ENCODE measurements at places on chromosomes 3 and 15.

- no peak for DNase-seq
Observed at GRCh38 chr3:27451251-27451650, 32.9 kb downstream of the SLC4A7 start.

DNA sequence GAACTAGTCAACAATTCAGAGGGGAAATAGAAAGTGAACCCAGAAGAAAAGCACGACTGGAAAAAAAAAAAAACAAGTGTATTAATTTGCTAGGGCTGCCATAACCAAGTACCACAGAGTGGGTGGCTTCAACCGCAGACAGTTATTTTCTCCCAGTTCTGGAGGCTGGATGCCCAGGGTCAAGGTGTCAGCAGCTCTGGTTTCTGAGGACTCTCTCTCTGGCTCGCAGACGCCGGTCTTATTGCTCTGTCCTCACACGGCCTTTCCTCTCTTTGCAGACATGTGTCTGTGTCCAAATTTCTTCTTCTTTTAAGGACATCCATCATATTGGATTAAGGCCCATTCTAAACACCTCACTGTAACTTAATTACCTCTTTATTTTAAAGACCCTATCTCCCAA, 291.8 kb downstream of the XXYLT1 start:
- DNase-seq, result no peak

DNA sequence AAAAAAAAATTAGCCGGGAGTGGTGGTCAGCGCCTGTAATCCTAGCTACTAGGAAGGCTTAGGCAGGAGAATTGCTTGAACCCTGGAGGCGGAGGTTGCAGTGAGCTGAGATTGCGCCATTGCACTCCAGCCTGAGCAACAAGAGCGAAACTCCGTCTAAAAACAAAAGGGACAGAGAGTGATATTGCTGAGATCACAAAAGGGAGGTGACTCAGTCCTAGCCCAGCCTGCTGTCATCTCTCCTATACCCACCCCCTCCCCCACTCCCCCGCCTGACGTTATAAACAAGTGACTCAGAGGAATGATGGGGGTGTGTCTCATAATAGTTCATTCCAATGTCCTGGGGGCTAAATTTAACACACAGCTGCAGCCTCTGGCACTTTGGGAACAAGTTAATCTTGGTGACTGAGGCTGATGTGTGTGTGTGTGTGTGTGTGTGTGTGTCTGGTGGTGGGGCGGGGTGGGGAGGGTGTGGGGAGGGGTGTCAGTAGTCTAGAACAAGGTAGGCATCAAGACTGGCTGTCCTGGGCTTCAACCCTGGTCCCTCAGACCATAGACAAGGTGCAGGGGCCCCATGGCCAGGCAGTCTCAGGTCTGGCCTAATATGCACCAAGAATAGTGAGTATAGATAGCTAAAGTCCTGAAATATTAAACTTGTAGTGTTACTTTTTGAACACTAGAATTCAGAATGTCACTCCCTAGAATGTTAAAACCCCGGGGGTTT, 1.3 kb upstream of the KLHL40 start:
- DNase-seq, result no peak

- no peak for DNase-seq
Observed at GRCh38 chr15:51874751-51875644, 45.5 kb downstream of the TMOD3 start.

GRCh38 chr3:14386254-14386653, 16.2 kb upstream of the SLC6A6 start:
- no peak for DNase-seq

DNA sequence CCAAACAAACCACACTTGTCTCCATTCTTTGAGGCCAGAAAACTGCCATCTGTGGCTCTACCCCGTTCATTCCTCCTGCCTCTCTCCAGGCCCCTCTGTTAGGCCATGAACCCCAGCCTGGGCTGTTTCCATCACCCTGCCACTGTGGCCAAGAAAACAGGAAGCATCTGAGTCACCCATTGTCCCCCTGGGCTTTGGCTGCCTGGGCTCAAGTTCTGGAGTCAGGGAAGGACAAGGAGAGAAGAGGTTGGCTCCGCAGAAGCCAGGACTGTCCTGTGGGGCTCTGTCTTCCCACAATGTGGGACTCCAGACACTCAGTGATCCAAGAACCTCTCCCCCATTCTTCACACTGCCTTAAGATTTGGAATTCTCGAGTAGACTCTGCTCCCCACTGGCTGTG, 14.8 kb upstream of the LCTL start:
- DNase-seq, result no peak

DNA sequence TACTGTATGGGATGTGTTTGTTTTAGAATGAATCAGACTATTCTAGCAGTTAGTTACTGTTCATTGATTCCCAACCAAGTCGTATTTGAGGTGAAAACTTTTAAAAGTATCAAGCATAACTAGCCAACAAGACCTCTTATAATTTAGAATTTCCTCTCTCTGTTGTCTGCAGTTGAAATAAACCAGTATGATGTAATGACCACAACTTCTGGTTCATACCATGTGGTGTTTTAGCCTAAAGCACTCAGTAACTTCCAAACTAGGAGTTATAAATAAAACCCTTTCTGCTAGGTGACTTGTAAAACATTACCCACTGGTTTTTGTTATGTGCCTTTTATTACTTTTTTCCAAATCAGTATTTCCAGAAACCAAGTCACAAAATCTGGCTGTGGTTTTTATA, 19.8 kb upstream of the P2RY12 start:
- DNase-seq, result no peak

- no peak for DNase-seq
Observed at GRCh38 chr3:66592927-66593625, 92.3 kb upstream of the LRIG1 start.

- DNase-seq, result no peak
Observed at GRCh38 chr3:42756681-42757213, 16.3 kb downstream of the CCDC13 start.

GRCh38 chr3:99637368-99638111, 854 bp upstream of the COL8A1 start:
- peak; percentile 17 for DNase-seq

GRCh38 chr15:59298225-59298853, 74.3 kb downstream of the MYO1E start:
- no peak for DNase-seq

- DNase-seq, result no peak
Observed at GRCh38 chr3:49721896-49722781, 1.6 kb downstream of the GMPPB start.

GRCh38 chr3:124833710-124834332, 53.3 kb downstream of the ITGB5 start:
- no peak for DNase-seq

- DNase-seq, result no peak
Observed at GRCh38 chr3:148698190-148698810, 597 bp downstream of the AGTR1 start.

- no peak for DNase-seq
Observed at GRCh38 chr15:74791007-74791406, 9.1 kb downstream of the CSK start.

- DNase-seq, result no peak
Observed at GRCh38 chr3:159828542-159828943, 160.1 kb upstream of the IL12A start.

- no peak for DNase-seq
Observed at GRCh38 chr15:88865498-88866099, 29.7 kb downstream of the HAPLN3 start.

GRCh38 chr3:10945683-10946287, 46.8 kb upstream of the SLC6A1 start:
- peak; percentile 85 for DNase-seq

GRCh38 chr15:92503889-92504288, 110.2 kb downstream of the ST8SIA2 start:
- no peak for DNase-seq

DNA sequence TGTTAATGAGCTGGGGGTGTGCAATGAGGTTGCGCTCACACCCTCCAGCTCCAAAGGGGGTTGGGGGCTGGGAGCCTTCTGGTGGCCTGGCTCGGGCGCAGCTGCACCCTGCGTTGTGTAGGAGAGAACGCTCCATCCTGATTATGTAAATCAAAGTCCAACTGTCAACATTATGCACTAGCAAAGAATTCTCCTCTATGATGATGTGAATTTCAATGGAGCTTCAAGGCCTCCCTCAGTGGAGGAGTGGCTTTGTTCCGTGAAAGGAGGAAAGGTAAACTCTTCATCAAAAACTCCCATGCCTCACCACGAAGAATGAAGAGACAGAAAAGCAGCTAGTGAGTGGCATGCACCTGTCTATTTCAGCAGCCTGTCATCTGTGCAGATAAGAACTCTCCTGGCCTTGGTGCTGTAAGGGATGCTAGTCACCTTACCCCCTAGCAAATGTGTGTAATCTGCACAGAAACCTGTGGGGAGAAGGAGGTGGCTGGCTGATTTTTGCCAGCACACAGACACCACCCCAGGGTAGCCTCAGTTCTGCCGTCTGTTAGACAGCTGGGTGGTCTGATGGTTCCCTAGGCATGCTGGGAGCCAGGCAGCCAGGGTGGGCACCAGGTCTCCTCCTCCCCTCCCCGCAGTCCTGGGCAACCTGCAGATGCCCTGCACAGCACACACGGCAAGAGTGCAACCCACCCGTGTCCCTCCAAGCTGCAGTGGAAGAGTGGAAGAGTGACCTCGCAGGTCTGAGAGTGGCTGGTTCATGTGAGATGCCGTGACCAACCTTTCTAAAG, 47.0 kb upstream of the TRPM1 start:
- DNase-seq, result peak; percentile 5

- no peak for DNase-seq
Observed at GRCh38 chr3:5298453-5298852, 110.9 kb downstream of the EDEM1 start.

GRCh38 chr15:66019368-66019767, 150.1 kb downstream of the RAB11A start:
- no peak for DNase-seq

GRCh38 chr3:179848711-179849110, 188.0 kb downstream of the PEX5L start:
- DNase-seq, result no peak

GRCh38 chr3:122357828-122358702, 25.0 kb downstream of the MIX23 start:
- DNase-seq, result no peak

- no peak for DNase-seq
Observed at GRCh38 chr3:154730186-154730585, 300.2 kb upstream of the GPR149 start.

GRCh38 chr3:100317912-100318311, 16.6 kb upstream of the NIT2 start:
- DNase-seq, result no peak

DNA sequence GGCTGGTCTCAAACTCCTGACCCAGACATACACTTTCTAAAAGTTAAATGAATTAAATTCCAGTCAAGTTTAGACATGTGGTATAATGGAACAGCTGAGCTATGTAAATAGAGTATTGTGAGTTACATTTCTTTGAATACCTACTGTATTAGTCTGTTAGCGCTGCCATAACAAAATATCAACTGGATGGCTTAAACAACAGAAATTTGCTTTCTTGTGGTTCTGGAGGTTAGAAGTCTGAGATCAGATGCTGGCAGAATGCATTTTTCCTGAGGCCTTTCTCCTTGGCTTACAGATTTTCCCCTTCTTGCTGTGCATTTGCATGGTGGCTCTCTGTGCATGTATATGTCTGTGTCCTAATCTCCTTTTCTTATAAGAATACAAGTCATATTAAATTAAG, 101.5 kb upstream of the TGFBR2 start:
- DNase-seq, result no peak

DNA sequence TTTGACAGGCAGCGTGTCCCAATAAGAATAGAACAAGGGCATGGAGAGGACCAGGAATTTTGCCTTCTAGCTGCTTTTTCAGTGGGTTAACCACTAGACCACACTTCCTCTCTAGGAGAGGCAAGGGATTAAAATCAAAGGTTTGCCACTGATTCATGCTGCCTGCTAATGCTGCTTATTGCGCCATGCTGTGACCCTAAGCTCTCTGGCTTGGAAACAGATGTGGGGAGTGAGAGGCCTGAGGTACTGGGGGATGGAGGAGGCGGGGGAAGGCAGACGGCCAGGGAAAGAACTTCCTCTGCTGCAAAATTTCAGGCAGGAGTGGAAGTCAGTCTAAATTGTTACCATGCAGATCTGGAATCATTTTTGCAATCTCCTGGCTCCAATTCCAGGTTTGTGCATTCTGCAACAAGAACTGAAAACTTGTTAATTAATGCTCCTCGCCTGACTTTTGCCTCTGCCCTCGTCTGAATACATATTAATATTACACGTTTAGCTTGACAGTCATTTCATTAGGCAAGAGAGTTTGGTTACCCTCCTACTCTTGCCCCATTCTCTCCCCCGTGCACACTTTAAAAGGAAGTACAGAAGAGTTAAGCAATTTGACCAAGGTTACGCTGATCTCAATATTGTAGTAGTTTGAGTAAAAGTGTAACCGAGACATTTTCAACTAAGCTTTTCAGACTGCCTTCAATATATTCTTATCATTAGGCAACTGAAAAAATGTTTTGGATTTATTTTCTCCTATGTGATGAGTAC, 121.7 kb upstream of the SPRED1 start:
- DNase-seq, result peak; percentile 76

GRCh38 chr3:22231061-22231460, 480.1 kb upstream of the ZNF385D start:
- DNase-seq, result no peak

DNA sequence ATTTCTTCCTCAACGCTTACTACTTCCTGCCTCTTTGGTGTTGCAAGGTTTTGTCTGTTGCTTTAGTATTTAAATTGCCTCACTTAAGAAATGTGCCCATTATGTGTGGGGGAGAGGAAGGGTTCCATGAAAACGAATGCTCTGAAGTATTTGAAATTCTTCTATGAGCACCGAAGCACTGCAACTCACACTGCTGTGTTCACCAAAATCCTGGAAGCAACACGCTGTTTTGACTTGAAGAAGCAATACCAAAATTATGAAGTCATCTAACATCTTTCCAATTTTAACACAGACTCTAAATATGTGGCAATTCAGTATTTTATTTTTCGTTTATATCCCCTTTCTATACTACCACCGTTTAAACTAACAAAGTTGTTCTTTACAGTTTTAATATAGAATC, 101.5 kb downstream of the RBMS3 start:
- DNase-seq, result no peak
